Fibroblast of the conjunctiva (primary cell): ENCODE measurements at places on chromosomes 7 and 10.

GRCh38 chr7:34163956-34164355 lies 258.6 kb downstream of the BMPER start:
- DNase-seq: no peak

GRCh38 chr7:143396182-143396581 lies 12.5 kb downstream of the EPHA1 start:
- no peak for DNase-seq

DNA sequence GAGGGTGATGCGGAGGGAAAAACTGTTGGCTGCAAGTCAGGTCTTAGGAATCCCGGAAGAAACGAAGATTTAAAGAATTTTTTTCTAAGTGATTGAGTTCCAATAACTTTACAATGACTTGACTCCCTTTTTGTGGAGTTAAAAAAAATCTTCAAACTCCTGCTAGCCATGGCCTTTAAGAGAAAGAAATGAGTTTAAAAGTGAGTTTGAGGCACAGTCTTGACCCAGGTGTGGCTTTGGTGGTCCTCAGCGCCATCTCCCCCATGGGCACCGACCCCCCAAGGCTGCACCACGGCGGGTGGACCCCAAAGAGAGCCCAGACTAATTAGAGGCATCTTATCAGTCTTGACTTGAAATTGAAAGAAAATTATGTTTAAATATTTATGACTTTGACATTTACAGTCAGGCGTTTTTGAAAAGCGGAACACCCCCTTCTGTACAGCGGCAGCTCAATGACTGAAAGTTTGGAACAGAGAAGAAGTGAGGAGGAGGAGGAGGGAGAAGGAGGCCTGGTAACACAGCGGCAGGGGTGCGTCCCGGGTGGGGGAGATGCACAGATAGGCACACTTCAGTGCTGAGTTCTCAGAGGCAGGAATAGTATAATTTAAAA lies 349.6 kb downstream of the DNAJB6 start:
- no peak for DNase-seq

GRCh38 chr7:32616625-32617024 lies 121.3 kb downstream of the AVL9 start:
- DNase-seq: peak; percentile 83

DNA sequence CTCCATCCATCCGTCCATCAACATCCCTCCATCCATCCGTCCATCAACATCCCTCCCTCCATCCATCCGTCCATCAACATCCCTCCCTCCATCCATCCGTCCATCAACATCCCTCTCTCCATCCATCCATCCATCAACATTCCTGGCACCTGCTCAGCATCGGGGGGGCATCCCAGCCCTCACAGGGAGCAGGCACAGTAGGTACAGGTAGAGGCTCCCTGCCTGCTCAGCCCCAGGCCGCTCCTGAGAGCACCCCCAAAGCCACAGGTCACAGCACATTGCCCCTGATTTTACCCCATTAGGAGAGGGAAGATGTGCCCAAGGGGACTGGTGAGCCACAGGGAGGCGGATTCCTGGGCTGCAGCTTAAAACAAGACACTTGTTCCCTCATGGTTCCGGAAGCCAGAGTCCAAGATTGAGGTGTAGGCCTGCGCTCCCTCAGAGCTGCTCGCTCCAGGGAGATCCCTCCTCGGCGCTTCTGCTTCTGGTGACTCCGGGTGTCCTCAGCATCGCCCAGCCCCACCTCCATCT lies 21.1 kb upstream of the CFAP46 start:
- no peak for DNase-seq

GRCh38 chr7:52482076-52482475 lies 553.4 kb upstream of the POM121L12 start:
- DNase-seq: no peak

- DNase-seq: no peak
These were observed 477.5 kb downstream of the PTPRN2 start for GRCh38 chr7:158110034-158110590.

- DNase-seq: no peak
These were observed 55.1 kb downstream of the JMJD1C start for GRCh38 chr10:63410633-63411032.

GRCh38 chr7:41118486-41118885 lies 584.4 kb downstream of the INHBA start:
- no peak for DNase-seq

DNA sequence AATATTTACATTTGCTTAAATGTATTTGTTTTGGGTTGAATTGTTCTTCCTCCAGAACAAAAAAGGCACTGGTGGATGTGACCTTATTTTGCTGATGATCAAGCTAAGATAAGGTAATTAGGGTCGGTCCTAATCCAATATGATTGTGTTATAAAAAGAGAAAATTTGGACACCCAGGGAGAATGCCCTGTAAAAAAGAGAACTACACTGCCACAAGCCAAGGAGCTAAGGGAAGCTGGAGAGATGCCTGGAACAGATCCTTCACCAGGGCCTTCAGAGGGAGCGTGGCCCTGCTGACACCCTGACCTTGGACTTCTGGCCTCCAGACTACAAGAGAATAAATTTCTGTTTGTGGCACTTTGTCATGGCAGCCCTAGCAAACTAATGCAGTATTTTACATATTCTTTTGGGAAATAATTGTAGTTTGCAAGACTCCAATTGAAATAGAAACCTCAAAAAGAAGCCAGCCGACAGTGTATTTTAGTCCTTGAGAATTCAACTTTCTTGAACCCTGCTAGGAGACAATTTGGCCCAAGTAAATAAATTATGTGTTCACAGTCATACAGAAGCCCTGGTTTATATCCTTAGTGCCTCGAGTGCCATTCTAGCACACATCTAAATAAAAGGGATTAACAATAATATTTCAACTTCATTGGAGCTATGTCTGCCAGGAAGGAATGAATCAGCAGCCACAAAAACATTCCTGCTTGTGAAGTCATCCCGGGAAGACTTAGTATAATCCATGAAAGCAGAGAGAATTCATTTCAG lies 164.6 kb downstream of the PKD1L1 start:
- DNase-seq: peak; percentile 95

DNA sequence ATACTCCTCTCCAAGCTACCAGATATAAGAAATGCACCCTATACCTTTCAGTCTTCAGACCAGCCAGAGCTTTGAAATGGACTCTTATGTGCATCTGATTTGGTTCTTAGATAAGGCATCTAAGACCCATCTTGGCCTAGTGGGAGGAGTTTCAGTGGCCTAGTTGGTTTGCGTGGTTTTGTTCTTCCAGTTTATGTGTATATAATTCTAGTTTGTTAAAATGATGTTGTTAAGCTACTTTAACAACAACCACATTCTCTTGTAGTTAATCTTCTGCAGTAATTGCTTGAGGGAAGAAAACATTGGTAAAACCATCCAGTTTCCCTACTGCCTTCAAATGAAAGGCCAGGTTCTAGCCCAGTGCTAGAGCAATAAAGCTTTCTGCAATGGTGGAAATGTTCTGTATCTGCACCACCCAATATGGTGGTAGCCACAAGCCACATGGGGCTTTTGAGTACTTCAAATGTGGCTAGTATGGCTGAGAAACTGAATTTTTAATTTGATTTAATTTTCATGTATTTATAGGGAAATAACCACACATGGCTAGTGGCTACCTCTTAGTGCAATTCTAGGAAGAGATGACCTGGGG lies 66.3 kb downstream of the KLHDC10 start:
- no peak for DNase-seq

DNA sequence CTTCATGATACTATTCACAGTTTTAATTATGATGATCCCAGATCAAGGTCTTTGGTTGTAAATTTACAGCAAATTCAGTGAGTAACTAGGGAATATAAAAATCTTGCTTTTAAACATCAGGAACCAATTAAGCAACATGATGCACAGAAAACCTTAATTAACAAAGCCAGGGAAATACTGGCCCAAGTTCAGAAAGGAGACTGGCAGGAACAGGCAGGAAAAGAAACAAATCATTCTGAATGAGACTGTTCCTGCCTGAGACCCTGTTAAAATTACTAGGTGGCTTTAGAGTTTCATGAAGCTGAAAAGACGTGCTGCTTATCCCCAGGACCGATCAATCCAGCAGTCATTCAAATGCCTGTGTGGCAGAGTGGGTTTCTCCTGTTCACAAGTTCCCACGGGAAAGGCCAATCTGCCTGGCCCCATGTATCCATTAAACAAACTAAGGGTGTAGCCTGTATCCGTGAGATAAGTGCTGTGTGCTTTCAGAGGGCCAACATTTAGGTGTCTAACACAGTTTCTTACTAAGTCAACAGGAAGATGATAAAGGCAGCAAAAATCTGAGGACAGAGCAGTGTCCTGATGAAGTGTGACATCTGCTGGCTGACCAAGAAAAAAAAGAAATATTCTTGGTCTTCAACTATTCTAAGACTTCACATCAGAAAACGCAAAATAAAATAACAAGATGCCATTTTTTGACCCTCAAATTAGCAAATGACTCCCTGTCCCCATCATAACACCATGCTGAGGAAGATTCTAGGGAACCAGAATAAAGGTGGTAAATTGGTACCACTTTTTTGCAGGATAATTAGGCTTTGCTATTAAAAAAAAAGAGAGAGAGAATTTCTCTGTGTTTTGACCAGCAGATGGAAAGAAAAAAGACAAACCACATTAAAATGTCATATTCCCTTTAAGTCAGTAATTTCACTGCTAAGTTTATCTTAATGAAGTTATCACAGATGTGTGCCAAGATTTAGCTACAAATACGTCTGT lies 34.2 kb downstream of the PUS7 start:
- peak; percentile 67 for DNase-seq

- DNase-seq: no peak
These were observed 32.2 kb upstream of the ZNF716 start for GRCh38 chr7:57417736-57418135.

- DNase-seq: no peak
These were observed 368.5 kb upstream of the HPS1 start for GRCh38 chr10:98815039-98815885.

DNA sequence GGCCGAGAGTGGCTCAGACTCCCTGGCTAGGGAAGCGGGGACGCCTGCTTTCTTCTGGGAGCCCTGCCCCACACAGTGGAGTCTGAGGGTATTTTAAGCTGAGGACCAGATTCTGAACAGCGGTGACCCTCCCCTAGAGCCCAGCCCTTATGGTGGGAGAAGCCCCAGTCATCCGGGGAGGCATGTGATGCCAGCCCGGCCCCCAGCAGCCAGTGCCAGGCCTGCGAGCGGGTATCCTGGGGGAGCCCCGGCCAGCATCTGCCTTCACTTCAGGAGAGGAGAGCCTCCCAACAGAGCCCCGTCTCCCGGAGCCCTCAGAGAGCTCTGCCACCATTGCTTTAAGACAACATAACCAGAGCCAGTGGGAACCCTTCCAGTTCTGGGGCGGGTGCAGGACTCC lies 41.5 kb upstream of the DNAJB6 start:
- no peak for DNase-seq

GRCh38 chr10:79027147-79028055 lies 41.4 kb upstream of the ZMIZ1 start:
- DNase-seq: no peak

- no peak for DNase-seq
These were observed 37.2 kb downstream of the PDE1C start for GRCh38 chr7:32033006-32033405.

DNA sequence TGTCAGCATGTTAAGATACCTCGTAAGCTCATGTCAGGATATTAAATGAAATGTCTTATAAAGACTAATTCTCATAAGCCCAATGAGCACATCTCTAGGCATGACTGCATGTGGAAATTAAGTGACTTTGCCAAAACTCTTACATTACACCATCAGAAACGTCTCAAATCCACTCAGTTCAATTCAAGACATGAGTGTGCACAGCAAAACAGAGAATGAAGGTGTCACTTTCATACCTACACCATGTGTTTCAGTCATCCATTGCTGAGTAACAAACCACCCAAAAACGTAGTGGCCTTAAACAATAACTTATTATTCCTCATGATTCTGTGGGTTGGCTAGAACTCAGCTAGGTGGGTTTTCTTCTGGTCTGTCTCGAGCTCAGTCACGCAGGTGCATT lies 99.8 kb downstream of the ATE1 start:
- DNase-seq: no peak

GRCh38 chr7:30347226-30348082 lies 63.1 kb downstream of the ZNRF2 start:
- no peak for DNase-seq

DNA sequence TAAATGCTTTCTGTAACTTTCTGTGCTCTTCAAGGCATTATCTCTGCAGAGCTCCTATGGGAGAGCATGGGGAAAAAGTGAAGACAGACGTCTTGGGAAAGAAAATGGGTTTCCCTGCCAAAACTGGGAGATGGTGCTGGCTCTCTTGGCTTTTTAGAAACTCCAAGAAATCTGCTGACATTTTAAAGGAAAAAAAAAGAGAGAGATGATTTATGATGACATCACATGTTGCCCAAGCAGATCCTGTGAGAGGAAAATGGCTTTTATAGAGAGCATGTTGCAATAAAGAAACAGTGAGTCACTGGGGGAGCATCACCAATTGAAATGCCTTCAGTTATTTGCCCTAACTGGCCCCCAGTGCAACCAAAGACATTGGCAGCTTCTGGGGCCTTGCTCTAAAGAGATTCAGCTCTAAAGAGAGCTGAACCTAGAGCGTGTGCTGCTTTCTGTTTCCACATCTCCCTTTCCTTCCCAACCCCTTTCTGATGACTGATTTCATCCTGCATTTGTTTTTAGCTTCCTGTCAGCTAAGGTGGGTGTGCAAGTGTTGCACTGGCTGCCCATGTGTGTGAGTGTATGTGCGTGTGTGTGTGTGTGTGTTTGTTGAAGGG lies 37.7 kb downstream of the LRMDA start:
- peak; percentile 95 for DNase-seq
